RPMI8226 (cell line): ENCODE measurements at places on chromosomes 16 and 17.

- DNase-seq = no peak
These were observed 202.2 kb downstream of the ENGASE start for GRCh38 chr17:79276821-79277220.

- peak; percentile 18 for DNase-seq
These were observed 14.1 kb downstream of the CCL4 start for GRCh38 chr17:36117505-36118382.

DNA sequence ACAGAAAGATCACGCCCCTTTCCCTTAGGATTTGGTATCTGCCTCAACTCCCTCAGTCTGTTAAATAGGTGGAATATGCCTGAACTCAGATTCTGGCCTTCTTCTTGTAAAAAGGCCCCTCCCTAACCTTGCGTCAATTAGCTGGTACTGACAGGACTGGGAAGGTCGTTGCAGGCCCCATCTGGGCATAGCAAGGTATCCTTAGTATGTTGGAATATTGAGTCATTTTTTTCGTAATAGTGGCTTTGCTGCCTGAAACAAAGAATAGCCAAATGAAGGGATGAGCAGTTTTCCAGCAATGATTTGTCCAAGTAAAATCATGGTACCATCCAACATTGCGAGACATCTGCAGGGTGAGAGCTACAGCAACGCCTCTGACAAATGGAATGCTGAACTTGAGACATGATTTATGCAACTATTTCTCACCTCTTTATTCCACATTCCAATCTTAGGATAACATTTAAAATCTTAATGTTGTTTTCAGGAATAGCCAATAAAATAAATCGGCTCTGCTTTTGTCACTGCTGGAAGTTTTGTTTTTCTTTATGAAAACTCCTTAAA is 39.3 kb upstream of the BRD7 start:
- no peak for DNase-seq

DNA sequence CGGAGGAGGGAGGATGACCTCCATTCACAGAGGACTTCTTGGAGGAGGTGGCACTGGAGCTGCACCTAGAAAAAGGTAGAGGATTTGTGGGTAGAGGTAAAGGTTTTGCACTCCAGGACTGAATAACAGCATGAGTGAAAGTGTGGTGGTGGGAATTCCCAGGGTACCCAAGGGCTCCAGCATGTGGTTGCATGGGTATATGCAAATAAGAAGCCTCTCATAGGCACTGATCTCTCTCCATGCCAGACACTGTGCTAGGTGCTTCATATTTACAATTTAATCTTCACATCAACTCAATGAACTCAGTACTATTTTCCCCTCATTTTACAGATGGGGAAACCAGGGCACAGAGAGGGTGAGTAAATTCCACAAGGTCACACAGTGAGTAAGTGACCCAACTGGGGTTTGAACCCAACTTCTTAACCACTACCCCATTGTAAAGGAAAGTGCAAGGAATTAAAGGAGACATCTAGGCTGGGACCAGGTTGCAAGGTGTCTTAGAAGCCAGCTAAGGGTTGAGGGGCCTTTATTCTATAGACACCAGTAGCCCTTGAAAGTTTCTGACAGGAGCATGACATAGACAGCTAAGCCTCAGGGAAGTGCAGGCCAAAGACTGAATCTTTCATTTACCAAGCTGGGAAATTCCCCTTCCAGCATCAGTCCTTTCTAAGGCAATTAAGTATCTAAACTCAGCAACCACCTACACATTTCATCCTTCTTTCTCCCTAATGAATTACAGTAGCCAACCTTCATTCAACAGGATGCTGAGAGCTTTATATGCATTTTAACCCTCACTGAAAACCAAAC is 21.3 kb downstream of the SCNN1B start:
- no peak for DNase-seq

GRCh38 chr17:44608727-44609435 is 47.4 kb upstream of the MEIOC start:
- peak; percentile 25 for DNase-seq

GRCh38 chr17:64085650-64086005 is 44.3 kb downstream of the ERN1 start:
- DNase-seq = no peak
